ENCODE measurements at places on chromosomes 13 and 19.

GRCh38 chr13:43953370-43953769 lies 73.7 kb downstream of the LACC1 start:
- DNase-seq: no peak

- no peak for DNase-seq
These were observed 15.6 kb downstream of the EMP3 start for GRCh38 chr19:48340995-48341394.

- no peak for DNase-seq
These were observed 874 bp downstream of the TRIM28 start for GRCh38 chr19:58544591-58545285.

DNA sequence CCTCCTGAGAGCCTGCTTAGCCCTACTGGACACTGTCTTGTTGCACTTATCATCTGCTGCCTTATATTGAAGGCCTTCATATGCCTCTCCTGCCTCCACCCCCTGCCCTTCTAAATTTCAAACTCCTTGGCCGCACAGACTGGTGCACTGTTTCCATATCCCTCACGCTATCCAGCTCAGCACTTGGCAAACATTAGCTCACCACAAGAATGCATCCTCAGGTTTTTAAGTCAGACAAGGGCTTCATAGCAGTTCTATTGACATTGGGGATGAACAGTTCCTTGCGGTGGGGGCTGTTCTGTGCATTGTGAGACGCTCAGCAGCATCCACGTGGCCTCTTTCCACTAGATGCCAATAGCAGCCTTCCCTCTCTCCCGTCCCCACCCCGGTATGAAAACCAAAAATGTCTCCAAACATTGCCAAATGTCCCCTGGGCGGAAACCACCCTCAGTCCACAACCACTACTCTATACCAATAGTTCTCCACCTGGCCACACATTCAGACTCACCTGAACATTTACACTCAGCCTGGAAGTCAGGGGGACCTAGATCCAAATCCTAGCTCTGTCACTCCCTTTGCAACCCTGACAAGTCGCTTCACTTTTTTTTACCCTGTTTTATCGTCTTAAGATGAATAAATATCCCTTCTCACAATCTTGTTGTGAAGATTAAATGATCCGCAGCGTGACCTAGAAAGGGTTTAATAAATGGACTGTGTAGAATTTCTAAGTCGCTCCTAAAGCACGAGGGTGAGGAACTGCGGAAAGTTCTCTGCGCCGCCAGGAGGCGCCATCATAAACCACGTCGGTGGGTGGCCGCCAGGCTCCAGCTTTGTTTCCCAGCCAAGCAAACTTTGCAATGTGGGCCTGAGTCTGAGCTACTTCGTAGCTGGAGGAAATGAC lies 3.6 kb upstream of the CEACAM3 start:
- peak; percentile 90 for DNase-seq

GRCh38 chr13:100733261-100733660 lies 58.7 kb upstream of the TMTC4 start:
- DNase-seq: no peak

DNA sequence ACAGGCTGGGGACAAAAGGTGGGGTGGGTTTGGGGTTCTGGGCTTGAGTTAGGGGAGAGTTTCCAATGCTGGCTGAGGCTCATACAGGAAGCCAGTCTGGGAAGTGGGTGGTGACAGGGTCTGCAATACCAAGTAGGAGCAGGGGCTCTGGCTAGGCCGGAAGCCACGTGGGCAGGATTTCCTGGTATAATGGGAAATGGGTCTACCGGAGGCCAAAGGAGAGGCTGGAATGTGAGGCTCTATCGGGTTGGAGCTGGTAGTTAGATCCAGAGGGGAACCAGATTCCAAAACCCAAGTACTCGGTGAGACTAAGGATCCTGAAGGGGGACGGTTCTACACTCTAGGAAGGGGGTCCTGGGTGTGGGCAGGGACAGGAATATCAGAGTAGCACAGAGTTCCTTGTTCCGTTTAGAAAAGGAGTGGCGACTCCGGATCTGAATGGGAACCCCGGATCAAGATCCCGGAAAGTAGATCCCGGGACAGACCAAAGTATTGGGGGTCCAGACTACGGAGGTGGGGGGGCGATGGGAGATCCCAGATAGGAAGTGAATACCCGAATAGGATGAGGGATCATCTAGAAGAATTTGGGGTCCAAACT lies 802 bp downstream of the CDC37 start:
- DNase-seq: no peak

- no peak for DNase-seq
These were observed 91.3 kb downstream of the KCNRG start for GRCh38 chr13:50106559-50106958.

GRCh38 chr13:73061473-73061872 lies 2.7 kb downstream of the KLF5 start:
- no peak for DNase-seq

DNA sequence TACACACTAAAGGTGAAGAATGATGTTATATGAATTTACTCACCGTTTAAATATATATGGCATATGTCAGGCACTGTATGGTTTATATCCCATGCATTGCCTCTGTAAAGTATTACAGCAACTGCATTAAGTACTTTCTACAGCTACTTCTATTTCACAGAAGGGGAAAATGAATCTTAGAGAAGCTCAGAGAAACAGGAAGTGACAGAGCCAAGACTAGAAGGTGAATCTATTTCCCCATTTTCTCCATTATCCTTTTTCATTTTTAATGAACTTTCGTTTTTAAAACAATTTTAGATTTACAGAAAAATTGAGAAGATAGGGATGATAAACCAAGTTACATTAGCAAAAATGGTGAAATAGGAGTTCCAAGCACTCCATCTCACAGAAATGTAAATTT lies 863.3 kb downstream of the UQCRFS1 start:
- no peak for DNase-seq

DNA sequence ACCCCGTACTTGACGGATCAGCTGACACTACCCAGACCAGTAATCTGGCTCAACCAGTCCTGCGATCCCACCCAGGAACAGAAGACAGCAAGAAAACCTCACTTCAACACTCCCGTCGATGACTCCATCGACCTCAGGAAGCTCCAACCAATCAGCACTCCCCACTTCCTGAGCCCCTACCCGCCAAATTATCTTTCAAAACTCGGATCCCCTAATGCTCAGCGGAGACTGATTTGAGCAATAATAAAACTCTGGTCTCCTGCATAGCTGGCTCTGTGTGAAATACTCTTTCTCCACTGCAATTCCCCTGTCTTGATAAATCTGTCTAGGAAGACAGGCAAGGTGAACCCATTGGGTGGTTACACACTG lies 1.2 kb downstream of the LSM4 start:
- no peak for DNase-seq

DNA sequence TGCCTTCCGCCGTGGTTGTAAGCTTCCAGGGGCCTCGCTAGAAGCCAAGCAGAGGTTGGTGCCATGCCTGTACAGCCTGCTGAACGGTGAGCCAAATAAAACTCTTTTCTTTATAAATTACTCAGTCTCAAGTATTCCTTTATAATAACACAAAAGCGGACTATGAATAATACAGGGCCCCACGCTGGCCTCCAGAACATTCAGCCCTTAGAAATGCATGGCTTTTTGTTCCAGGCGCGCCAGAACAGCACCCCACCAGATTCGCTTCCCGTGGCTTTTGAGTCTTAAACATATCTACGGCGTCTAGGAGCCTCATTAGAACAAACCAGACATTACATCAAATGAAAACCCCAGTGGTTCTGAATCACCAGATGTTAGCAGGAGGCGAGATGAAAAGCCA lies 75.1 kb downstream of the SLC15A1 start:
- DNase-seq: no peak

- no peak for DNase-seq
These were observed 56.1 kb downstream of the DNAJC15 start for GRCh38 chr13:43079392-43079931.

GRCh38 chr13:94270556-94270955 lies 208.9 kb downstream of the DCT start:
- DNase-seq: no peak

GRCh38 chr13:108257248-108257647 lies 12.3 kb upstream of the TNFSF13B start:
- no peak for DNase-seq

GRCh38 chr19:1481893-1482360 lies 2.9 kb upstream of the C19orf25 start:
- no peak for DNase-seq

DNA sequence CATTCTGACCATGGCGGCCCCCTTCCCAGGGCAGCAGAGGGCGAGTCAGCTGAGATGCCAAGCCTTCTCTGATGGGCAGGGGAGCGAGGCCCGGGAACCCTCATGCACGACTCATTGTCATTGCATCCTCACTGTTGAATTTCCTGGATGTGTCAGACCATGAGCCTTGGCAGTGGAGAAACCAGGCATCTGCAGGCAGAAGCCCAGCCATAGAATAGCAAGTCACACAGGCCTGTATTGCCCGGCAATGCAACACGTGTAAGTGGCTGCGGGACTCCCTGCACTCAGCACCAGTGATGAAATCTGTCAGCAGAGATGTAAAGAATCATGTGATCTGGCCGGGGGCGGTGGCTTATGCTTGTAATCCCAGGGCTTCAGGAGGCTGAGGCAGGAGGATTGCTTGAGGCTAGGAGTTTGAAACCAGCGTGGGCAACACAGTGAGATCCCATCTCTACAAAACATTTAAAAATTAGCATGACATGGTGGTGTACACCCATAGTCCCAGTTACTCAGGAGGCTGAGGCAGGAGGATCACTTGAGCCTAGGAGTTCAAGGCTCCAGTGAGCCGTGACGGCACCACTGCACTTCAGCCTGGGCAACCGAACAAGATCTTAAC lies 199.7 kb downstream of the KATNAL1 start:
- DNase-seq: no peak

- DNase-seq: no peak
These were observed 52.3 kb downstream of the CRTC1 start for GRCh38 chr19:18735752-18736151.

DNA sequence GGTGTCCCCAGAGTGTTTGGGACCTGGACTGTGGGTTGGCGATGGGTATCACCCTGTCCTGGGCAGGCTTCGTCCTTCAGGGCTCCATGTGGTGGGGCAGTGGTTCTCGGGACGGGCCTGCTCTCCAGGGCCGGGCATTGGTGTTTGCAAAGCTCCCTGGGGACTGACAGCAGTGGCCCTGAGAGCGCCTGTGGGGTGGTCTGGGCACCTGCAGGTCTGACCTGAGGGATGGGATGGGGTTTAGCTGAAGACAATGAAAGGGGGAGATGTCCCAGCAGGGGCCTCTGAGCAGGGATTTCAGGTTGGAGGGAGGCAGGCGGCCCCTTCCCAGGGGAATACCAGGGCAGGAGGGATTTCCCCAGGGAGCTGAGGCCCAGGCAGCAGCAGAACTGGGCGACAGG lies 68.3 kb upstream of the MCF2L start:
- DNase-seq: no peak

GRCh38 chr13:48656608-48657007 lies 2.9 kb downstream of the CYSLTR2 start:
- no peak for DNase-seq

DNA sequence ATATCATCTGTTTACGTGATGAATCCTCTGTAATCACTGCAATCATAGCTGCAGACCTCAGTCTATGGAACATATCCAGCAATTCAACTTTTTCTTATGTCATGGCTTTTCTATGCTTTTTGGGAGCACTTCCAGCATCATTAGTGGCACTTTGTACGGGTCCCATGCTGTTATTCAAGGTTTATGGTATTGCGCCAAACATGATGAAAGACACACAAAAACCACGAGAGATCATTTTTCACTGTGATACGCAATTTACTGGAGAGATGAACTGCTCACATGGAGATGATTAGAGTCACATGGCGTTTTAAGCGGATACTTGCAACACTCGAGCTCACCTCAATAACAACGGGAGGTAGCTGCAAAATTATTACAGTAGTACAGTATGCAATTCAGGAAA lies 2101.7 kb upstream of the PCDH20 start:
- no peak for DNase-seq

DNA sequence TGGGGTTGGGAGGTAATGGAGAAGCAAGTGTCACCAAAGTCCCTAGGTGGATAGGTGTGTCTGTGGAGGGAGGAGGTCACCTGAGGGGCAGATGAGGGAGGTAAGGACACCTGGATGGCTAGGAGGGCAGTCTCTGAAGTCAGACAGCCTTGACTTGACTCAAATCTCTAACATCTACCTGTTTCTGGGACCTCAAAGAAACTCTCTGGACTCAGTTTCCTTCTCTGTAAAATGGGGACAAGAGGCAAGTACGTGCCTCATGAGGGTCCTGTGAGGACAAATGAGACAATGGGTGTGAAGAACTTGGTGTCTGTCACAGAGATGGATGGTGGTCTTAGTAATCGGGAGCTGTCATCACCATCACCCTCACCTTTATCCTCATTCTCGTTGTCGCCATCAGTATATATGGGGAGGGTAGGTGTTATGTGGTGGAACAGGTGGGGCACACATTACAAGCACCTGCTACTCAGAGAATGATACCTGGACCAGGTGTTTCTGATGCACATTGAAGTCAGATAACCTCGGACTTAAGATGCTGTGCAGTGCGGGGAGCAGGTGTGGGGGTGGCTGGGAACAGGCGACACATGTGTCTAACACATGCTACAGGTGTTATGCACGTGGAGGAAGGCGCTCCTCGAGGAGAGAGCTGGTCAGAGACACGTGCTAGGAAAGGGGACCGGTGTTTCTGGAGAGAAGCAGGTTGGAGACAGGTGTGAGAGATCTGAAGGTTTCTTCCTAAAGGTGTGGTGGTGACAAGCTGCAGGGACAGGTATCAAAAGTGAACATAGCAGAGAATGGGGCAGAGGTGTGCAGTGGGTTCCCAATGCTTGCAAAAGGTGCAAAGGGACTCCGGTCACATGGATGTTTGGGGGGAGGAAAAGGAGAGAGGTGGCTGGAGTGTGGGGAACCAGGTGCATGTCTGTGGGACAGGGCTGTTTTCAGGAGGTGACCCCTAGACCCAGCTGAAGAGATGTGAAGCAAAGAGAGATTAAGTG lies 3.8 kb downstream of the ERFL start:
- DNase-seq: no peak

GRCh38 chr13:110409581-110409992 lies 102.5 kb downstream of the COL4A2 start:
- no peak for DNase-seq

DNA sequence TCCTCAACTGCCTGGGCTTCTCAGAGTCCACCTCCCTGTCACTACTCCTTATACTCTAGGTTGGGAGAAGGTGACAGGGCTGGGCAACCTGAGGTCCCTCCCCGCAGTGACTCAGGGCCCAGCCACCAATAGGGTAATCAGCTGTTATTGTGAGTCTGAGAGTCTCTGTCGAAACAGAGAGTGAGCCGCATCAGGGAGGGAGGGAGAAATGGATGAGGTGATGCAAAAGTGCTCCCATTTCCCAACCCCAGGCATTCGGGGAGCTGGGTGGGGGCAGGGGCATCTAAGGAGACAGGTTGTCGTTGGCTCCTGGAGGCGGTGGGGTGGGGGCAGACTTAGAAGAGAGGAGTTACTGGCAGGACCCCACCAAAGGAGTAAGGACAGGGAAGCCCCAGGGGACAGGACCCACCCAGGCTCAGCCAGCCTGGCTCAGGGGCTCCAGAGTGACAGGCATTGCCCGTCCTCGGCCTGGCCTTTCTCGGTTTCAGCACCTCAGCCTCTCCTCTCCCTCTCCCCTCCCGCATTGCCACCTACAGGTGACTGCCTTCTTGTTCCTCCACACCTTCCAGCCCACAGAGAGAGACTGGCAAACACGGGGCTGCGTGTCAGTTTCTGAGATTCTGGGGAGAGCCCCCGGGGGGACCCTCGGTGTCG lies at the start of gene DMKN:
Gene DMKN, minus strand, starts transcription at position 22 of the 654 bp plus-strand sequence. CDS start 174 bp downstream, outside the sequence.
- DNase-seq: no peak
